ENCODE measurements at places on chromosomes 5 and 9. TPM values are rescaled to one million over a fixed set of nuclear protein-coding genes. Genes with fewer than 3 reads are reported as not detected.

The CFAP90 gene
- total RNA-seq: not detected

The PCDHGB3 gene
- 5.9 TPM for total RNA-seq

The RAB3C gene
- total RNA-seq: 0.59 TPM

The KCNMB1 gene
- total RNA-seq: 42.6 TPM

The SH3RF2 gene
- total RNA-seq: 0.26 TPM

The DCAF12 gene
- 35.3 TPM for total RNA-seq

The NR3C1 gene
- 55.1 TPM for total RNA-seq

GRCh38 chr5:120241400-120241799, 222.7 kb upstream of the PRR16 start:
- H3K27me3 ChIP-seq: no peaks in the 10 kb centered on the region
- H3K4me1 ChIP-seq: no peaks in the 10 kb centered on the region
- no peak for DNase-seq
- H3K36me3 ChIP-seq: no peaks in the 10 kb centered on the region
- no peak overlapping the region for H3K27ac ChIP-seq

DNA sequence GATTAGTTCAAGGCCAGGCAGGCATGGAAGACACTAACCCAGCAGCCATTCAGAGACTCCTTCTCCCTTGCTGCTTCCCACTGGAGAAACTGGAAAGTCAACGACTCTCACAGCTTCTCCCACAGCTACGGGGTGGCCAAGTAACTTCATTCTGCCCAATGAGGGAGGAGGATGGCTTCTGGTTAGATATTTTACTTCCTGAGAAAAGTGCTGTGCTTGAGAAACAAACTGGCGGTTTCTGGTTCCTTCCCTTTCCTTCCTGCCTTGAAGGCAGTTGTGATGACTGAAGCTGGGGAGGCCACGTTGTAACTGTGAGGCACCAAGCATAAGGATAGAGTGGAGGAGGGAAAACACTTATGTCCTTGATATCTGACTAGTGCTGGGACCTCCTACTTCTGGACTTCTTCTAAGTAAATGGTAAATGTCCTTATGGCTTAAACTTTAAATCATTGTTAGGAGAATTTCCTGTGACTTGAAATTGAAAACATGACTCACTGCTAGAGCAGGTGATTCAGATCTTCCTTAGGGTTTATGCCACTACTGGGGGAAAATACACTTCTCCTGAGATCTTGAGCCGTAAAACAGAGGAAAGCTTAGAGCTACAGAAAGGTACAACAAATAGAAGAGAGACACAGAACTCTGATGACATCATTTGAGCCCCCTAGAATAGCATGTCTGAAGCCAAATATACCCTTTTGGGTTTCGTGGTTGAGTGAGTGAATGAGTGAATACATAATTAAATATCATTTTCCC, 3.1 kb upstream of the GNPDA1 start:
- no peaks in the 10 kb centered on the region for H3K4me1 ChIP-seq
- H3K4me3 ChIP-seq: no peak overlapping the region
- no peaks in the 10 kb centered on the region for H3K36me3 ChIP-seq
- no peak for DNase-seq
- peak overlapping the region; percentile 70 for H3K27ac ChIP-seq

- DNase-seq: peak; percentile 73
- H3K4me1 ChIP-seq: peaks cover 3% of the 10 kb centered on the region
- no peak overlapping the region for H3K4me3 ChIP-seq
- H3K27ac ChIP-seq: peak overlapping the region; percentile 39
These were observed 128.3 kb downstream of the EFNA5 start for GRCh38 chr5:107542428-107542827.

- DNase-seq: no peak
- H3K4me1 ChIP-seq: no peaks in the 10 kb centered on the region
- H3K4me3 ChIP-seq: no peak overlapping the region
These were observed 74.2 kb upstream of the GRAMD2B start for GRCh38 chr5:126348855-126349635.

- H3K27ac ChIP-seq: no peak overlapping the region
- H3K36me3 ChIP-seq: no peaks in the 10 kb centered on the region
- no peak for DNase-seq
- no peaks in the 10 kb centered on the region for H3K4me1 ChIP-seq
These were observed 238.0 kb downstream of the DMAC1 start for GRCh38 chr9:7561527-7562080.

- no peak for DNase-seq
- no peaks in the 10 kb centered on the region for H3K4me1 ChIP-seq
- H3K4me3 ChIP-seq: no peak overlapping the region
- H3K36me3 ChIP-seq: no peaks in the 10 kb centered on the region
These were observed 398.9 kb upstream of the POU5F2 start for GRCh38 chr5:94140300-94140699.

DNA sequence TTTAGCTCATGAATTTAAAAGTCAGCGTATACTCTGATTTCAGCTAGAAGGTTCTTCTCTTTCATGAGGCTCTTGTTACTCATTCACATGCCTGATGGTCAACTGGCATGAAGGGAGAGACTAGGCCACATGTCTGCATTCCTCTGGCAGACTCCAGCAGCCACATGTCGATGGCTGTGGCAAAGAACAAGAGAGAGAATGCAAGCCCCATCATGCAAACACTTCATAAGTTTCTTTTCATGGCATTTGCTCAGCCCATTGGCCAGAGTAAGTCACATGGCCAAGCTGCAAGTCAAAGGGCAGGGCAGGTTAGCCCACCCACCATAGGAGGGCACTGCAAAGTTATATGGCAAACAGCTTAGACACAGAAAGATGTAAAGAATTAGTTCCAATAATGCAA, 5.4 kb downstream of the KCNV2 start:
- no peaks in the 10 kb centered on the region for H3K27me3 ChIP-seq
- H3K36me3 ChIP-seq: no peaks in the 10 kb centered on the region
- no peak overlapping the region for H3K4me3 ChIP-seq
- no peaks in the 10 kb centered on the region for H3K4me1 ChIP-seq
- no peak for DNase-seq

- H3K36me3 ChIP-seq: no peaks in the 10 kb centered on the region
- H3K4me1 ChIP-seq: no peaks in the 10 kb centered on the region
- no peaks in the 10 kb centered on the region for H3K27me3 ChIP-seq
- H3K4me3 ChIP-seq: peak overlapping the region; percentile 83
- peak overlapping the region; percentile 99 for H3K27ac ChIP-seq
- peak; percentile 50 for DNase-seq
These were observed 739 bp downstream of the C9orf72 start for GRCh38 chr9:27572566-27572917.

DNA sequence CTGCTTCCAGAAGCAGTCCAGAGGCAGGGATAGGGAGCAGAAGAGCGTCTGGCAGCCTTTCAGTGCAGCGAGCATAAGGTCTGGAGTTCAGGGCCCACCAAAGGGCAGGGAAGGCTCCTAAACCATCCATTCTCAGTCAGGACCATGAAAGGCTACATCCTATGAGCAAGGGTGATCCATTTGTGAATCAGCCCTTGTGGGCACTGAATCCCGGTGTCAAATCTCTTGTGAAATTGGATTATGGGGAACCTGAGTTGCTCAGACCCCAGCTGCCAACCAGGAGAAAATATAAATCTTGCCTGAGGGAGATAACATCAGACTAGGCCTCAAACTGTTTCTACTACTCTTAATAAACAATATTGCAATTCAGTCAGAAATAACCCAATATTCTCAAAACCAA, 204.4 kb downstream of the SYK start:
- no peak overlapping the region for H3K27ac ChIP-seq
- H3K4me3 ChIP-seq: no peak overlapping the region
- no peaks in the 10 kb centered on the region for H3K36me3 ChIP-seq
- H3K27me3 ChIP-seq: no peaks in the 10 kb centered on the region

GRCh38 chr5:53130266-53130665, 20.7 kb upstream of the MOCS2 start:
- H3K27ac ChIP-seq: no peak overlapping the region
- no peaks in the 10 kb centered on the region for H3K4me1 ChIP-seq
- DNase-seq: no peak
- H3K36me3 ChIP-seq: no peaks in the 10 kb centered on the region

DNA sequence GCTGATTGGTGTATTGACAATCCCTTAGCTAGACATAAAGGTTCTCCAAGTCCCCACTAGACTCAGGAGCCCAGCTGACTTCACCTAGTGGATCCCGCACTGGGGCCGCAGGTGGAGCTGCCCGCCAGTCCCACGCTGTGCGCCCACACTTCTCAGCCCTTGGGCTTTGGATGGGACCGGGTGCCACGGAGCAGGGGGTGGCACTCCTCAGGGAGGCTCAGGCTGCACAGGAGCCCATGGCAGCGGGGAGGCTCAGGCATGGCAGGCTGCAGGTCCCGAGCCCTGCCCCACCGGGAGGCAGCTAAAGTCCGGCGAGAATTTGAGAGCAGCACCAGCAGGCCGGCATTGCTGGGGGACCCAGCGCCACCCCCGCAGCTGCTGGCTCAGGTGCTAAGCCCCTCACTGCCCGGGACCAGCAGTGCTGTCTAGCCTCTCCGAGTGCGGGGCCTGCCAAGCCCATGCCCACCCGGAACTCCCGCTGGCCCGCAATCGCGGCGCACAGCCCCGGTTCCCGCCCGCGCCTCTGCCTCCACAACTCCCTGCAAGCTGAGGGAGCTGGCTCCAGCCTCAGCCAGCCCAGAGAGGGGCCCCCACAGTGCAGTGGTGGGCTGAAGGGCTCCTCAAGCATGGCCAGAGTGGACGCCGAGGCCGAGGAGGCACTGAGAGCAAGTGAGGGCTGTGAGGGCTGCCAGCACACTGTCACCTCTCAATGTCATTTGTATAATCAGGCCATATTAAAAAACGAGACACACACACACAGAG, 437.2 kb downstream of the CSNK1G3 start:
- no peak overlapping the region for H3K27ac ChIP-seq
- H3K27me3 ChIP-seq: no peaks in the 10 kb centered on the region
- no peaks in the 10 kb centered on the region for H3K36me3 ChIP-seq
- H3K4me3 ChIP-seq: no peak overlapping the region
- no peaks in the 10 kb centered on the region for H3K4me1 ChIP-seq

GRCh38 chr9:22840641-22841040, 394.0 kb downstream of the DMRTA1 start:
- no peak overlapping the region for H3K4me3 ChIP-seq
- H3K27me3 ChIP-seq: no peaks in the 10 kb centered on the region
- DNase-seq: no peak
- no peak overlapping the region for H3K27ac ChIP-seq

- H3K4me3 ChIP-seq: no peak overlapping the region
- no peaks in the 10 kb centered on the region for H3K36me3 ChIP-seq
- no peak for DNase-seq
- no peaks in the 10 kb centered on the region for H3K27me3 ChIP-seq
- no peak overlapping the region for H3K27ac ChIP-seq
These were observed 140.1 kb downstream of the COX7C start for GRCh38 chr5:86757824-86758223.

DNA sequence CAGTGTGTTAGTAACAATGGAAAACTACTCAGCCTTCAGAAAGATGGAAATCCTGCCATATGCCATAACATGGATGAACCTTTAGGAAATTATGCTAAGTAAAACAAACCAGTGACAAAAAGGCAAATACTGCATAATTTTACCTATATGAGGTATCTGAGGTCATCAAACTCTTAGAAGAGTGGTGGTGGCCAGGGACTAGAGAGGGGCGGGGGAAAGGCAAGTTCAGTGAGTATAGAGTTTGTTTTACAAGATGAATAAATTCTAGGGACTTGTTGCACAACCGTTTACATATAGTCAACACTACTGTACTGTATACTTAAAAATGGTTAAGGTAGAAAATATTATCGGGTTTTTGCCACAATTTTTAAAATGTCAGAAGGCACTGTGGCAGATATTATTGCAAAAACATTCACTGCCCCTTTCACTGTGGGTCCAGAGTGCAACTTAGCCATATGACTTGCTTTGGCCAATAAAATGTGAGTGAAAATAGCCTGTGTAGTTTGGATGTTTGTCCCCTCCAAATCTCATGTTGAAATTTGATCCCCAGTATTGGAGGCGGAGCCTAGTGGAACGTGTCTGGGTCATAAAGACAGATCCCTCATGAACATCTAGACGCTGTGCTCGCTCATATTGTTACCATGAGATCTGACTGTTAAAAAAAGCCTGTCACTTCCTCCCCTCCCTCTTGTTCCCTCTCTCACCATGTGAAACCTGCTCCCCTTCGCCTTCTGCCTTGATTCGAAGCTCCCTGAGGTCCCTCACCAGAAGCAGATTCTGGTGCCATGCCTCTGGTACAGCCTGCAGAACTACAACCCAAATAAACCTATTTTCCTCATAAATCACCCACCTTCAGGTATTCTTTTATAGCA, 9.5 kb downstream of the ZNF367 start:
- no peak for DNase-seq
- no peaks in the 10 kb centered on the region for H3K4me1 ChIP-seq
- H3K36me3 ChIP-seq: no peaks in the 10 kb centered on the region
- H3K4me3 ChIP-seq: no peak overlapping the region

DNA sequence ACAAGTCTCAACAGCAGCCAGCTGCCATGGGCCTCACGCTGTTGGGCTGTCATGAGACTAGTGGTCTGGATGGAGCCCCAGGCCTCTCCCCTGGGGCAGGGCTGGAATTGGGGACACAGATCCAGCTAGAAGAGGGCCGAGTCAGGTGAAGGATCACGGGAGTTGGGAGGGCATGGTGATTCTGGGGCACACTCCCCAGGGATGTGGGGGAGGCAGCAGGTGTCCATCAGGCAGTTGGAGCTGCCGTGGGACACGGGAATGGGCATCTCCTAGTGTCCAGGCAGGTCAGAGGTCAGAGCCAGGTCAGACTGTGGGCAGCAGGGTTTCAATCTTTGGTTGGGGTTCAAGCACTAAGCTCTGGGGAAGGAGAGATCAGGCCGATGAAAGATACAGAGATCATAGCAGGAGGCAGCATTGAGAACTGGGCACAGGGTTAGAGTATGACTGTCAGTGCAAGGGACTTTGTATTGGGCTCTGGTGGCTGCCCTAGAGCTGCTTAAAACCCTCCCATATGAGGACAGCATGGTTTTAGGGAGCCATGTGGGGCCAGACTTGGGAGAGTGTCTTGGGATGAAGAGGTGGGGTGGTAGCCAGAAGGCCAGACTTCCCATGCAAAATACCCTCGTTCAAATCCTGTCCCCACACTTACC, 59.2 kb downstream of the ARHGEF37 start:
- no peak for DNase-seq
- H3K4me3 ChIP-seq: peak overlapping the region; percentile 27
- H3K27ac ChIP-seq: peak overlapping the region; percentile 85
- no peaks in the 10 kb centered on the region for H3K4me1 ChIP-seq
- H3K27me3 ChIP-seq: no peaks in the 10 kb centered on the region

DNA sequence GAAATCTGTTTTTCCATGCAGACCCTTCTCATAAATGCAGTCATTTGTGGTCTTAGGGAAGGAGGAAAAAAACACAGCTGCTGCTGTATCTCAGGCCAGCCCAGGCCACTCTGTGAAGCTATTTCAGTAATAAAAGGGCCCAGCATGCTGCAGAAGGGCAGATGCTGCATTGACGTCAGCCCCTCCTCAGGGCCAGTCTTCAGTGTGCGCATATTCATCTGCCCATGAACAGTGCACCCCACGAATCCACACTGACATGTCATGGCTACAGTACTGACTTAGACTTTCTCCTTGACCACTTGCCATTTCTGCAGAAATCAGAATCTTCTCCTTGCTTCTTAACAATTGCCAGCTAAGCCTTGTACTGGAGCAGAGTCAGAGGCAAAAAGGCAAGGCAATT, 304.7 kb downstream of the GABRG2 start:
- H3K27ac ChIP-seq: no peak overlapping the region
- no peak for DNase-seq
- no peaks in the 10 kb centered on the region for H3K36me3 ChIP-seq
- H3K4me3 ChIP-seq: no peak overlapping the region
